Dermis blood vessel endothelial cell (primary cell): ENCODE measurements at places on chromosomes 4 and X. TPM values are rescaled to one million over a fixed set of nuclear protein-coding genes. Genes with fewer than 3 reads are reported as not detected.

GRCh38 chr4:128663325-128663724, 146.2 kb upstream of the JADE1 start:
- no peak for DNase-seq

DNA sequence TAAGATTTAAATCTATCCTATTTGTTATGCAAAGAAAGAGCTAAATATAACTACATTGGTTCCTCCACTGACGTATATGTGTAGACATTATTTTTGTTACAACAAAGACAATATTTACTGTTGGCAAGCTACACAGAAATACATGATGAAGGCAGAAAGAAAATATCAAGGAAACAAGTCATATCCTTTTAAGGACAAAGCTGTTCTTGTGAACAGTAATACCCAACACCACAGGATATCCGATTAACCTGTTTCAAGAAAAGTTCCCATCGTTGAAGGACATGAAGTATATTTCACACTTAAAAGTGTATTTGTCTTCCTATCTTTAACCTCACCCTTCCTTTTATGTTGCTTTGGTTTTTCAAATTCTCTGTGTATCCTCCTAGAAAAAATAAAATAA, 235.8 kb upstream of the AADAT start:
- DNase-seq: no peak

DNA sequence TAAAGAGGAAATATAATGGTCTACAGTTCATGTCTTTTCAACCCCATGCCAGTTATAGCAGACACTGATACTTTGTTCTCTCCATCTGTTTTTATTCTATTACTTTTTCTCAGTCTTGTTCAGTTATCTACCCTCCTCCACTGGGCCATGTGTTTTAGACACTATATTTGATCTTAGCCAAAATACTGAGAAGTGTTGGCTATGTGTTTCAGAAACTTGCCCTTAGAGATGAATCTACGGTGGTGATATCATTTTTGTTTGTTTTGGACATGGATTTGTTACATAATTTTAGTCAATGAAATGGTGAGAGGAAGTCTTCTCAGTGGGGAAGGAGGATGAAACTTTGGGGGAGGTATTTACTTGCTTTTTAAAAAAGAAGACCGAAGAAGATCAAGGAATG, 211.5 kb upstream of the DDX53 start:
- no peak for DNase-seq

DNA sequence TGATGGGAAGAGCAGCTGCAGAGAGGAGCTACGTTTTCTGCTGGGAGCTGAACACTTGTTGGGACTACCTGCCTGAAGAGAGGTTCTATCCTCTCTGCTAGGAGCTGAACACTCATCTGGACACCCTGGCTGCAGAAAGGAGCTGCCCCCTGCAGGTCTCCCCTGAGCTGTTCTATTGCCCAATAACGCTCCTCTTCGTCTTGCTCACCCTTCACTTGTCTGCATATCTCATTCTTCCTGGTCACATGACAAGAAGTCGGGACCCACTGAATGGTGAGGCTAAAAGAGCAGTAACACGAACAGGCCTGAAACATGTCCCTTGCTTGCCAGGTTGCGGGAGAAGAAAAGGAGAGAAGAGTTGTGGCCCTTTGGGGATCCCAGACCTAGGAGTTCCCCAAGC, 27.8 kb downstream of the NAA11 start:
- DNase-seq: no peak

GRCh38 chrX:17375637-17376430, 834 bp downstream of the NHS start:
- DNase-seq: peak; percentile 23

GRCh38 chr4:6175426-6175825, 24.9 kb downstream of the JAKMIP1 start:
- DNase-seq: no peak

- DNase-seq: no peak
Observed at GRCh38 chrX:131792356-131792749, 230.7 kb upstream of the STK26 start.

DNA sequence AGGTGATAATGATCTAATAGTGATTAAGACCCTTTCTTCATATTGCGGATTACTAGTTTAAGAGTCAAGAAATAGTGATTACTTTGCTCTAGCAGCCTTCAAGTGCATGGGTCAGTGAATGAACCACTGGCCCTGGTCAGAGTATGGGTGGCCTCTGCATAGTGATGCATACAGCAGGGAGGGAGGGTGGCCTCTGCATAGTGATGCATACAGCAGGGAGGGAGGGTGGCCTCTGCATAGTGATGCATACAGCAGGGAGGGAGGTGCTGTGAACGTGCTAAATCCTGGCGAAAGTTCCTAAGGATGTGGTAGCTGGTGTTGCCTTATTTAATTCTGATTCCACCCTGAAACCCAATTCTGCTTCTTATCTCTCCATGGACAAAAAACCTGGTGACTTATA, 246.7 kb upstream of the ARSJ start:
- no peak for DNase-seq

- no peak for DNase-seq
Observed at GRCh38 chrX:261167-261918, 19.8 kb upstream of the PLCXD1 start.

- no peak for DNase-seq
Observed at GRCh38 chr4:82623121-82623683, 61.4 kb upstream of the TMEM150C start.

Gene SLC9A7
- 16.5 and 19.4 TPM in 2 replicates for total RNA-seq

Gene PPARGC1A
- 1.4 and 1.5 TPM in 2 replicates for total RNA-seq

Gene ATP2B3
- total RNA-seq: under 0.01 TPM in 1 of 2 replicates, not detected in the other
